ENCODE measurements at places on chromosomes 12 and 14.
A peak's percentile ranks its signal among the peaks of the same experiment; 100 is the strongest.

DNA sequence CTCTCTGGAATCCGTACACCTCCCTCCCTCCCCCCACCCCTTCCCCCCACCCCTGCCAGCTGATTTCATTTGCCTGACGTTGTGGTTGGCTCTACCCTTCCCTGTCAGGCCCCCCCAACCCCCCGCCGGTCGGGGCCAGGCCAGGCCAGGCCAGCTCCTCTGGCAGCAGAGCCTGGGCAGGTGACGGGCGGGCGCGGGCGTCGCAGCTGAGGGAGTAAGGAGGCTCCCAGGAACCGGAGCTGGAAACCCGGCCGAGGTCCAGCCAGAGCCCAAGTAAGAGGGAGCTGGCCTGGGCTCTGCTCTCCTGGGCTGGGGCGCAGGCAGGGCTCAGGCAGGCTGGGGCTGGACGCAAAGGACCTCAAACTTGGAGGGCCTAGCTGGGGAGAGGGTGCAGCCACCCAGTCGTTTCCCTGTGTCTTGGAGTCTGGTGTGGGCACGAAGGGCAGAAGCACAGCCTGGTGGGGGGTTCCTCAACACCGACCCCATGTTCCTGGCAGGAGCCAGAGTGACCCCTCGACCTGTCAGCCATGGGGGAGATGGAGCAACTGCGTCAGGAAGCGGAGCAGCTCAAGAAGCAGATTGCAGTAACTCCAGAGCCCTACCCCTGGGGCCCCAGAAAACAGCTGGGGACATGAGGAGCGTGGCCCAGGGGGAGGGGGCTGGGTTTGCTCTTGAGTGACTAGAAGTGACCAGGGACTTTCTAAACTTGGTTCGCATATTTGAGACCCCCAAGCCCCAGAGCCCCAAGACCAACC lies at the start of gene GNB3:
Gene GNB3, plus strand, starts transcription at position 165 of the 755 bp plus-strand sequence. Its CDS starts 363 bp downstream, at position 528.
- DNase-seq: no peak

GRCh38 chr14:33539918-33540357 lies 410.9 kb downstream of the EGLN3 start:
- DNase-seq: peak; percentile 37

- no peak for DNase-seq
Observed at GRCh38 chr14:59919570-59920377, at the start of gene LRRC9. LRRC9 (plus strand) TSS chr14:59920144.

GRCh38 chr12:108975024-108975593 lies 45.8 kb downstream of the SVOP start:
- no peak for DNase-seq

DNA sequence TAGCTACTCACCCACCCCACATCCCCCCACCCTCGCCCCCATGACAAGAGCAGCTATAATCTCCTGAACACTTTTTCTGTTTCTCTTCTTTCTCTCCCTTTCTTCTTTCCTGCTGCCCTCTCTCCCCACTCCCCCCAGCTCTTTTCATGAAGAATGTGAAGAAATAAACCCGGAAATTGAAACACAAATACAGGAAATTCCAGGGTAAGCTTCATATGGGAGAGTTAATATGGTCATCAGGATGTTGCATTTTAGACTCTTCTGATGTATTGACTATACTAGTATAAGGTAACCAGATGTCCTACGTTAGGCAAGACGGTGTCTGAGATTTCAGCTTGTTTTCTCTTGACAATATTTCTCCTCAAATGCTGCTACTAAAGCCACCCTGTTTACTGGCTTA lies 41.6 kb upstream of the LRIG3 start:
- no peak for DNase-seq

DNA sequence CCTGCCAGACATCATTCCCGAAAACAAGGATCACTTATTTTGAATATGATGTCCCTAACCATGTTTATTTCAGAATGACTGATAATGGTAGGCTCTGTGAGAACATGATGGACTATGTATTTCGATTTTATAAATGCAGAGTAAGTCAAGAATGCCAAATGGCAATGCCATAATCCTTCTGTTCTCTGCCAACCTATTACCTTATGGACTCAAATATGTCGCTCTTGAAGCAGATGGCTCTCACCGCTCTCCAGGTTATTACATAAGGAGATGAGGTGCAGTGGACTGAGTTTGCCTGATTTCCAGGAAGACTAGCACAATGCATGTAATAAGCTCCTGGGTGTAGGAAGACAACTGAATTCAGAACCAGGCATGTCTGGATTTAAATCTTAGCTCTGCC lies 227.2 kb downstream of the BTG1 start:
- DNase-seq: peak; percentile 15

DNA sequence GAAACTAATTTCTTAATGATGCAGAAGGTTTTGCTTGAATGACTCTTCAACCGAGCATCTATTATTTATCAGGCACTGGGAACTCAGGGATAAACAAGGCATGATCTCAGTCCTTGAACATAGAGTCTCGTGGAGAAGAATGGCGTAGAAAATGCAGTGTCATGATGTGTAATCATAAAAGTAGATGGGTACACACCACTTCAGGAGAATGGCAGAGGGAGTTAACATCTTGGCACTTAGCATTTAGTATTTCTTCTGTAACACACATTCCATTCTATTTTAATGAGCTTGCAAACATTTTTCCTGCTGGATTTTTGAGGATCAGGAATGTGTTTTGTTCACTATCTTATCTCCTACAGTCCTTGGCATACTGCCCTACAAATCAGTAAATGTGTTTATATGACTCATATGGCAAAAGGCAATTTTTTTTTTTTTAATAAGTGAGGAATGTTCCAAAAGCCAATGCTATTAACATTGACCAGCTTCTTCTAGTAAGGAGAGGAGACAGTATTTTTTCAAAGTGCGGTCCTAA lies 3.8 kb downstream of the TXNRD1 start:
- no peak for DNase-seq

GRCh38 chr14:51607711-51608110 lies 44.0 kb upstream of the FRMD6 start:
- no peak for DNase-seq

DNA sequence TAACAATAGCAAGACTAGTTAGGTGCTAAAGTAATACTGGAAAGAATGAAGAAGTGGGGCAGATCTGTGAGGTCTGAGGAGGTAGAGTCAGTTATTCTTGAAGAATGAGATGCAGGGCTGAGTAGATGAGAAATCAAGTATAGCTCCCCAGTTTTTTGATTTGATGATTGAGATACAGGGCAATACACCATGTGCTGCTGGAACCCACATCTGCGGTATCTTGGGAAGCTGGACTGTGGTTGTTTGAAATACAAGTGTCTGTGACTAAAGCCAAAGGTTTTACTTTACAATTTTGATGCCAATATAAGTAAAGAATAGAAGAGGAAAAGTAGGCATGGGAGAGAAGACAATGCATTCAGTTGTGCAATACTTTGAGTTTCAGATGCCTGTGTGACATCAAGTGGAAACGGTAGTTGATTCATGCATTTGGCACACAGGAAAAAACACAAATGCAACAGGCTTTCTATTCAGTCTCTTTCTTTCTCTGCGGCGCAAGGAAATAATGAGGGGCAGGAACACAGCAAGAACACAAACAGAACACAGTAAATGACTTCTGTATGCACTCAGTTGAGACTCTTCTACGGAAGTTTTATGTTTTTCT lies 190.2 kb upstream of the SLC38A2 start:
- peak; percentile 7 for DNase-seq

DNA sequence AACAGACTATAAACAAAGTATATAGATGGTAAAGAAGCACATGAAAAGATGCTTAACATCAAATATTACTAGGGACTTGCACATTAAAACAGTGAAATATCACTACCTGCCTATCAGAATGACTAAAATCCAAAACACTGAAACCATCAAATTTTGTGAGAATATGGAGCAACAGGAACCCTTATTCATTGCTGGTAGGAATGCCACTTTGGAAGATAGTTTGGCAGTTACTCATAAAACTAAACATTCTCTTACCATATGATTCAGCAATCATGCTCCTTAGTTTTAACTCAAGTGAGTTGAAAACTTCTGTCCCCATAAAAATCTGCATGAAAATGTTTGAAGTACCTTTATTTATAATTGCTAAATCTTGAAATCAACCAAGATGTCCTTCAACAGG lies 297.6 kb downstream of the DAD1 start:
- no peak for DNase-seq

- no peak for DNase-seq
Observed at GRCh38 chr14:103091041-103091882, 3.3 kb upstream of the EXOC3L4 start.

GRCh38 chr14:102008891-102009290 lies 44.5 kb downstream of the DYNC1H1 start:
- no peak for DNase-seq
